ENCODE measurements at places on chromosomes 2 and 18.

- DNase-seq: no peak
Measured at GRCh38 chr2:122704109-122704563, 948.7 kb downstream of the TSN start.

GRCh38 chr18:27808683-27809082, 368.2 kb downstream of the CDH2 start:
- no peak for DNase-seq

- no peak for DNase-seq
Measured at GRCh38 chr18:7980656-7981055, 413.5 kb downstream of the PTPRM start.

GRCh38 chr2:231655894-231656293, 52.4 kb upstream of the PTMA start:
- no peak for DNase-seq

- no peak for DNase-seq
Measured at GRCh38 chr2:47023332-47023731, 107.7 kb upstream of the MCFD2 start.

DNA sequence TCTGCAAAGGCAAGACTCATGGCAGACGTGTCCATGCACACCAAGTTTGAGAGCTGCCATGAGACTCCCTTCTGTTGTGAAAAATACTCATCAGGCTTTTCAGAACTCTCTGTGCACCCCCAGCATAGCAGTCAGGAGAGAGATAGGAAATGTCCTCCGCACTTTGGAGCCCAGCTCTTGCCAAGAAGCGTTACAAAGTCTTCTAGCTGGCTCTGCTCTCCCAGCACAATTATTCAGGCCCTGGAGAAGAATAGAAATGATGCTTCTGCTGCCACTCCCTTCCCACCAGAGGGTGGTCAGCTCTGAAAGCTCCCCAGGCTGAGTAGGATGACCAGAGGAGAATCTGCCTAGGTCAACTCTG, 594.4 kb upstream of the ID2 start:
- no peak for DNase-seq

DNA sequence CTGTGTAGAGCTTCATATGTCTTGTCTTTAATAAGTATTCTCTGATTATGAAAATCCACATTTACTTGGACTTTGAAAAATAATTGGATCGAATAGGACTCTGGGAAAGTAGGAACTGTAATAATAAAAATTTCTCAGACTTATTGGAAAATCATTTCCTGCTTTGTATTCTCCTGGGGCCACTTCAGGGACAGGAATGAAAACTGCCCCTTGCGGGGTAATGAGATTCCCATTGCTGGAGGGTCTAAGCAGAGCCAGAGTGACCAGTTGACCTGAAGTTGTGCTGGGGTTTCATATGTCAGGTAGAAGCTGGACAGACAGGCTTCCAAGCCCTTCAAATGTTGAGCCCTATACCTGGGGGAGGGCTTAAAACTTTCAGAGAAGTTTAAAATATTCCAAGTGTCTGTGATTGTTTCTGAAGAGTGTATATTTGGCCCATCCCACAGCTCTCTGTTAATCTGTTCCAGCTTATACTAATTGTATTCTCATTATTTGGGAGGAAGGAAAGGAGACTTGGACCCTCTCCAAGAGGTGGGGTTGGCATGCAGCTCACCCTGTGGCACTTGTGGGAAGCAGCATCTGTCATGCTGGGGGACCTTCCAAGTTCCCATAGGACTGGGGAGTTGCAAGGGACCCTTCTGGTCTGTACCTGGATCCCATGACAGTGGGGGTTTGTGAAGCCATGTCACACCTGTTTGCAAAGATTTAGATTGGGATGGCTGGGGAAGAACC, 268.7 kb upstream of the ATP5MC3 start:
- DNase-seq: no peak

DNA sequence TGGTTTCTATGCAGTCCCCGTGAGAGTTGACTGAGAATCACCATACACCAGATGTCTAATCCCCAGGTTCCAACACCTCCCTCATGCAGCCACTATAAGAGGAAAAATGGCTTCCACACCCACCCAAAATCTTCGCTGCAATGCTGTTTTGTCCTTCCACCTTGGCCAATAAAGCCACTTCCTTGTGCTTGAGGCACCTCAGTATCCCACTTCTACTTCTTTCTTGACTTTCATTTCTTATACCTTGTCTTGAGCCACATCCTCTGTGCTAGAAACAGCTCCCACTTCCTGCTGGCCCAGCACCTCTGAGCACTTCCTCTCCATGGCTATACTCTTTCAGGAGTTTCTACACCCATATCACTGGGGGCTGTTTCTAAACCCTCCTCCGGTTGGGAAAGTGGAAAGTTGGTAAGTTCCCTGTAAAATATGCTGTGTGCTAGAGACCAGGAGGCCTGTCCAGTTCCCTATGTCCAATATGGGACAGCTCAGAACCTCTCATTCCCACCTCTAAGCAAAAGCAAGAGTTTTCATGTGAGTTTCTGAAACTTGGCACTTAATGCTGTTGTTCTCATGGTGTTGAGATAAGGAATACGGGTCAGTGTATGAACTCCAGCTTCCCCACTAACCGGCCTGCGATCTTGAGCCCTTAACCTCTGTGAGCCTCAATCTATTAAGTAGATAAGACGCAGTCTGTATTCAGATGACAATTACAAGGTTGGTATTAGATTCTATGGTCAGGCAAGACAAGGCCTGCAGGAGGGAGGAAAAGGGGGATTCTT, 209.1 kb upstream of the ID2 start:
- no peak for DNase-seq

DNA sequence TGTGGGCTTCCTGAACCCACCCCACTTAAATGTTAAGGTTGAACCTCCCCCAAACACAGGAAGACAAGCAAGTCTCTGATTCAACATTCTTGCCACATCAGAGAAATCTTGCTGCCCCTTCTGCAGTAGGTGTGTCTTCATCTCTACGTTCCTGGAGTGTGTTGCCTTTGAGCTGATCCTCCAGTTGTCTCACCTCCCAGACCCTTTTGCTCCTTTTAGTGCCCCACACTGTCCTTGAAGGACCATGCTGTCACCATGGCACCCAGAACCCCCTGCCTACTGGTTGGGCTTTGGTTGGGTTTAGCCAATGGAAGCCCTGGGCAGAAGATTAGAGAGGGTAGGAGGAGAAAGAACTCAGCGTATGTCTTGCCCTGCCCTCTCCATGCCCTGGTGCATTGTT, 10.7 kb downstream of the CAB39 start:
- DNase-seq: peak; percentile 12

DNA sequence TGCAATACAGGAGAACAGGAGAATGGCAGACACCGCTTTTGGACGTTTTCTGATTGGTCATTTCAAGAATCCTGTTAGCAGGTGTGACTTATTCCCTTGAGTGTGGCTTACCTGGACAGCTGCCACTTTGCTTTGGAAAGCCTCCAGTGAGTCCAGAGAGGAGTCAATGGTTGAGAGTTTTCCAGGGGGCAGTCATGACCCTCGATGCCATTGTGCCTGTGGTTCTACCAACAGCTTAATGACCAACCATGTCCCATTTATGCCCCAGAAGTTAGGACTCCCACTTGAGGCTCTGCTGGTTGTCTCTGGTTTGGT, 12.4 kb downstream of the IGFBP2 start:
- no peak for DNase-seq

DNA sequence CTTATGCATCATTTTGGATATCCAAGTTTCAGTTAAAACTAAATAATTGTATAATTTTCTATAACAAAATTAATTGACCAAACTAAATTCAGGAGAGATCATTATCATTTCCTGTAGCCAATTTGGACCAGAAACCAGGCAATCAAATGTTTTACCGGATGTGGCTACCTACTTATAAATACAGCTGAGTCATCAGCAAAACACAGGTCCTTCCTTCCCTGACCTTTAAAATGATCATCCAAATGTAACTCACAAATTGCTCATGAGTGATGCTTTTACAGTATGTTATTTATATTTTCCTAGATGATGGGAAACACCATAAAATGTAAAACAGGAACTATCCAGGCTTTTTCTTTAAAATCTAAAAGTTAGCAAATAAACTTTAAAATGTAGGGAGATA, 133.7 kb downstream of the CBLN2 start:
- no peak for DNase-seq

GRCh38 chr2:216754336-216754735, 59.0 kb upstream of the IGFBP5 start:
- DNase-seq: no peak

DNA sequence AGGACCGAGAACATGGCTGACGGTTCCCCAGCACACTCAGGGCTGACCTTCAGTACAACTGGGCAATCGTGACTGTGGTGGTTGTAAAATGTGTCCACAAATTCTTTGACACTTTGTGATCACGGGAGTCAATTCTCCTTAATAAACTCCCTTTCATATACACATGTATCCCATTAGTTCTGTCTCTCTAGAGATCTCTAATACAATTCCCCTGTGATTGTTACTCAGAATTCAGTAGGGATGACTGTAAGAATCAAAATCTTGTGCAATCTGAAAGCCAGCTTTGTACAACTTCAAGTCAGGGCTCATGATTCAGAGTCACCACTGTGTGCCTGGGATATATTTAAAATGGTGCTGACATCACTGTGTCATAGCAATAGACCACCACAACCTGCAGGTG, 89.5 kb upstream of the LMAN1 start:
- DNase-seq: no peak

GRCh38 chr2:66667301-66667700, 232.4 kb downstream of the MEIS1 start:
- no peak for DNase-seq

- DNase-seq: no peak
Measured at GRCh38 chr2:224865016-224865415, 148.9 kb upstream of the CCDC195 start.

GRCh38 chr2:46945671-46946070, 30.1 kb upstream of the MCFD2 start:
- no peak for DNase-seq

- DNase-seq: no peak
Measured at GRCh38 chr18:48418539-48419276, 9.5 kb upstream of the ZBTB7C start.

DNA sequence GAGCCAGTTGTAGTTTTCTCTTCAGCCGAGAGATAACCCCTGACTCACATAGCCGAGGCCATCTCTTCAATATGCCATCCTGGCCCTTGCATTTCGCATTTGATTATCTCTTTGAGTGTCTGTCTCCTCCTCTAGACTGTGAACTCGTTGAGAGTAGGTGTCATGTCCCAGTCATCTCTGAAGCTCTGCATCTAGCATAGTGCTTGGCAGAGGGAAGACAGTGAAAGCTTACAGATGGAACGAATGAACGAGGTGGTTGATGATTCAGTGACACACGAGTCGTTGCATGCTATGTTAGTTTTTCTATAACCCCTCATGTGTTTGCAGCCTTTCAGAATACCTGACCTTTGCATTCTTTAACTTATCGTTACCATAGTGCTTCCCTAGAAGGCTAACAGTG, 59.9 kb upstream of the CYRIA start:
- no peak for DNase-seq

GRCh38 chr2:128969374-128969773, 650.7 kb upstream of the HS6ST1 start:
- DNase-seq: no peak

- DNase-seq: no peak
Measured at GRCh38 chr18:23460285-23461273, 7.5 kb downstream of the RIOK3 start.

DNA sequence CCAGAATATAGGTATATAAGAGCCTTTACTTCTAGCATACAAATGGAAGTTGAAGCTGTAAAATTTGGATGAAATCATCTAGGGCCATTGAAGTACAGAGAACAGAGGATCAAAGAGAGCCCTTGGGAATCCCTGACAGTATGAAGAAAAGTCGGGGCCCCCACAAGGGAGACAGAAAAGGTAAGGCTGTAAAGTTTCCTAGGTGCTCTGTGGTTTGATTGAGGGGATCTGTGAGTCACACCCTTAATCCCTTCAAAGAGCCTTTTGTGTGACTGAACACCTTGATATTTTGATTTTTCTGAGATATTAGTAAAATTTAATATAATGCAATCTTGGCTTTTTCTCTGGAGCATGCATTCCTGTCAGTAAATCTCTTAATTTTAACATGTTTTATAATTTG, 961.7 kb upstream of the TMEFF2 start:
- DNase-seq: no peak

GRCh38 chr2:224196810-224197209, 157.7 kb upstream of the SERPINE2 start:
- DNase-seq: no peak

- DNase-seq: no peak
Measured at GRCh38 chr18:52387175-52387574, 47.2 kb downstream of the DCC start.

DNA sequence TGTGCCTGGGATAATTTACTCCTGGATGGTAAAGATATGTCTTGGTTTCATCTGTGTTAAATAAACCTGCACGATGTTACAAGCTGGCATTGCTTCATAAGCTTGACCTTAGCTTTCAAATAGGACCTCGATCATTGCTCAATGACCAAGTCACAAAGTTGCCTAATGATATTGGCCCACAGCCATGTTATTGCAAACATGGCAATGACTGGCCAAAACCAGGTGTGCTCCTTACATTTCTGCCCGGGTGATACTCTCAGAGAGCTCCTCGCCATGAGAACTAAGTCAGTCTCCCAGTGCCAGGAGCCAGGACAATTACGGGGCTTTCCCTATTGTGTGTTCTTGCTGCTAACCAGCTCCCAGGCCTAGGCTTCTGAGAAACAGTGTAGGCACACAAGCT, 72.5 kb upstream of the CYP1B1 start:
- DNase-seq: no peak

DNA sequence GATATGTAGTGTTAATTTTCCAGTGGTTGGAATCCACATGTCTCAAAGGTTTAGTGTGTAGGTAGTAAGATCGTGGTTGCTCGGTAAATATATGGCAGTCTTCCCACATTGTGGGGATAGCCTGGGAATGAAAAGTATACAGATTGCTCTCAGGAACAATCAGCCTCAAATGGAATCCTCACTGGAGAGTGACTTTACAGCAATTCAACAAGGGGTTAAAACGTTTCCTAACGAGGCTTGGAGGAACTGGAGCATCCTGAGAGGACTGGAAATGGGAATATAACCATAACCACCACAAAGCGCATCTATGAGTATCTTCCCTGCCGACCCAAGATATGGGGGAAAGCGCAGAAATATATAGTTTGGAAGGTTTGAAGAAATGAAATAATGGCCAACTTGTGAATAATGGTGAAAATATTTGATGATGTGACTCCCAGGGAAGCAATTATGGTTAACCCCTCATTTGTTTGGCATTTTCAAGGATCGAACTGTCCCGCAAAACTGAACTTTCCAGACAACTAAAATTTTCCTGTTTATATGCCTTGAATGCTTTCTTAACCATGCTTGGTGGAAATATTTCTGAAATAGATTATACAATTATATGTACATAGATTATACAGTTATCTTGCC, 100.7 kb upstream of the FOSL2 start:
- no peak for DNase-seq

- no peak for DNase-seq
Measured at GRCh38 chr2:128573531-128573930, 254.9 kb upstream of the HS6ST1 start.

- DNase-seq: no peak
Measured at GRCh38 chr2:74427551-74427950, 6.0 kb downstream of the WDR54 start.

DNA sequence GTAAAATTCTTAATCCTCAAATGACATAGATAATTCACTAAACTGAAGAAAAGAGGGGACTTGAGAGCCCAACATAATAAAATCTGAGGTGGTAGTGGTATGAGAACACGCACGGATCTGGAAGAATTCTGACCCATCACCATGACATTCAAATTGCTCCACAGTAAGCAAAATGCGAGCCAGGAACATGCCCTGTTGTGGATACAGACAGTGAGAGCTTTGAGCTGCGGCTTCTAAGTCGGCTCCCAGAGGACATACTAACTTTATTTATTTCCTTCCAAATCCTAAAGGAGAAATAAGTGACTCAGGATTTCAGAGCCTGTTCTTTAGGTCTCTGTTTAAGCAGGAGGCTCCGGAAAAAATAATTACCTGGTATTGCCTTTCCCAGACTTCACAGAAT, 143.4 kb upstream of the SMAD7 start:
- no peak for DNase-seq

All from stimulated activated CD8-positive, alpha-beta memory T cell treated with anti-CD3 and anti-CD28 coated beads, Interleukin-7, amount 100 ng/mL, for 4 hours (primary cell).